ENCODE measurements at places on chromosomes 2 and 18.

GRCh38 chr18:42078711-42079110 is 123.7 kb downstream of the PIK3C3 start:
- peak; percentile 13 for DNase-seq

- no peak for DNase-seq
Observed at GRCh38 chr2:151071906-151072305, 189.8 kb downstream of the RBM43 start.

DNA sequence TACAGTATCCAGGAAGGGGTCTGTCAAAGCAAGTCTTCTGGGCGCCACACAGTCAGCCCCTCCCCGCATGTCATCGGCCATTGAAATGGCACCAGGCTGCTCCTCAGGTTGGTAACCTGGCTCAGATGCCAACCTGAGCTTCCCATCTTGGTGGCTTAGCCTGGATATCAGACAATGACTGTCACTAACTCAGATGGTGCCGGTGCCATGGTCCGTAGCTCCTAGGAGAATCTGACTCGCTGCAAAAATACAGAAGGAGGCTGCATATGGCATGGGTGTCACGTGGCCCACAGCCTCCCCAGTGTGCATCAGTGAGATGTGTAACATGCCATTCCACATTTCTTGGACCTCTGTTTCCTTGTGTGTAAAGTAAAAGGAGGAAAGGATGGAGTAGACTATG is 3.2 kb downstream of the NOSTRIN start:
- DNase-seq: no peak

DNA sequence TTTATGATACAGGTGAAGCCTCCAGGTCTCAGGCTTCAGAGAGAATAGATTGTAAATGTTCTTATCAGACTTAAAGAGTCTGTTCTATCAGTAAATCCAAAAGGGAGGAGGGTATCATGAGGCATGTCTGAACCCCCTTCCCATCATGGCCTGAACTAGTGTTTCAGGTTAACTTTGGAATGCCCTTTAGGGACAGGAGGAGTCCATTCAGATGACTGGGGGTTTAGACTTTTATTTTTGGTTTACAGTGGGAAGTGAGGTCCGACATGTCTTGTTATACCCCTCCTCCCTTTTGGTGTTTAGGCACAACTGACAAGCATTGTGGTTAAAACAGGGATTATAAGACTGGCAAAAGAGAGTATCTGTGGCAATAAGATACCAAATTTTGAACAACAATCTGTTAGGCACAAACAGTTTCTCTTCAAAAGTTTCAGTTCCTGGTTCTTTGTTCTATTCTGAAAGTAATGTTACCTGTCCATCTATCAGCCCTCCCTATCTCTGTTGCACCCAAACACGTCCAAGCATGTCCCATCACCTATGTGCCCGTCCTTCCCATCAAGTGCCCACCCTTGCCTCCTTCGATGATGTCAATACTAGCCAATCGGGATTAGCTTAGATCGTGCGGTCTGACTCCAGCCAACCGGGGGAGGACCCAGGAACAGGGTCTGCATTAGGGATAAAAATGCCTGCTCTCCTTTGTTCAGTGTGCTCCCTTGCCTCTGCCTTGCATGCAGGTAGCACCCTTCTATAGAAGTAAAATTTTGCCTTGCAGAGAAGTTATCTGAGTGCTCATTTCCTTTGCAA is 16.4 kb downstream of the TCF23 start:
- no peak for DNase-seq

GRCh38 chr2:46010925-46011490 is 286.2 kb upstream of the EPAS1 start:
- DNase-seq: peak; percentile 54

All from NB4 (cell line).